ENCODE measurements at places on chromosomes 16 and 17.

- DNase-seq: no peak
Measured at GRCh38 chr16:63311313-63311712, 1275.1 kb upstream of the CDH8 start.

DNA sequence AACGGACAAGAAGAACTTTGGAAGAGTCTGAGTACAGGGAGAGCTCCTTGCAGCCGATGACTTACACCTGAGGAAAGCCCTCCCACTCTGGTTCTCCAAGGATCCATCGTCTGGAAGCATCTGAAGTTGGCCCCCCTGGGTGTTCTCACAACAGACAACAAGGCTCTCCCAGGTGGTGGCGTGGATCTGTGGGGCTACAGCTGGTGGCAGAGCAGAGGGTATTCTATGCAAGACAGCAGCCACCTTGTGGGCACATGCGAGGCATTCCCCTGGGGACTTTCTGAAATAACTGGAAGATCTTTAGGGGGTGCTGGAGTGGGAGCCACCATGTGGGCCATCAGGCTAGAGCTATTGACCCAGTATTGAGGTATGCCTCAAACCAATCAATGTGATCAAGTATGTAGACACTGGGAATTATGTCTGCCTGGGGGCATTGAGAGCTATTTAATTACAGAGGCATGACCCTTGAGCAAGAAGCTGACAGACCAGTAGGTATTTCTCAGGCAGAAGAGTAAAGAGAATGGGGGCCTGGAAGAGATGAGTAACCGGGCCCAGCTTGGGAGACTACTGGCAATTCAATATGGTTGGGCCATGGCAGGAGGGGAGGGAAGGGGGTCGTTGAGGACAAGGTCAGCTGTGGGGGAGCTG lies 6.9 kb upstream of the KRT19 start:
- no peak for DNase-seq

GRCh38 chr16:49014277-49015224 lies 267.1 kb downstream of the CBLN1 start:
- DNase-seq: no peak

DNA sequence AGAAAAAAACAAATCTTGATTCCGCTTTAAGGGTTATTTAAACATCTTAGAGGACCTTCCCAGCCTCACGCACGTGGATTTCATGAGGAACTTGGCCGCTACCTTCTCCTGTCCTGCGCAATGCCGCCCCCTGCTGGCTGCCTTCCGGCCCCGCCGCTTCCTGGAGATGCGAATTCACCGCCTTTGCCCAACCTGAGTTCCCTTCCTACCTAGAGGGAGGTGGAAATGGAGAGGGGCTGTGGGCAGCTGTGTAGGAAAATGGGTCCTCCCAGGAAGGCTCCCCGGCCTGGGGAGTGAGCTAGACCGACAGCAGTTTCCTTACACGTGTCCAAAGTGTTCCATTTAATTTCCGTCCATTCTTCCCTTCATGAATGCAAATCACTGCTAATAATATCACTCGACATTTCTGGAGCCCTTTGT lies 1.0 kb upstream of the ABCC12 start:
- DNase-seq: peak; percentile 34

GRCh38 chr17:4850246-4850645 lies 17.1 kb downstream of the MINK1 start:
- no peak for DNase-seq

DNA sequence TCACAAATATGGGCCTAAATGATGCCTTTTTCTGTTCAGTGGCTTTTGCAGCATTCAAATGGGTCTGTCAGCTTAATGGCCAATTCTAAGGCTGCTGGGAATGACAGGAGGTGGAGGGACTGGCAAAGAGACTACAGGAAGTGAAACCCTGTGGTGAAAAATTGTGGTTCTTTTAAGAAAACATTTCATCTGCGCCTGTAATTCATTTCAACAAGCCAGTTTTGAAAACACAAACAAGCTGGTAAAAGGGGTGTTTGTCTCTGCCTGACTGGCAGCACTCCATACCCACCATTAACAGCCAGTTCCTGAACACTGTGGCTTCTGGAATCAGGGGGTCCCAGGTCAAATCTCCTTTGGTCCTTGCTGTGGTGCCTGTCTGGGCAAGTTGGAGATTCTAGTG lies 3.6 kb upstream of the KDM8 start:
- DNase-seq: no peak

DNA sequence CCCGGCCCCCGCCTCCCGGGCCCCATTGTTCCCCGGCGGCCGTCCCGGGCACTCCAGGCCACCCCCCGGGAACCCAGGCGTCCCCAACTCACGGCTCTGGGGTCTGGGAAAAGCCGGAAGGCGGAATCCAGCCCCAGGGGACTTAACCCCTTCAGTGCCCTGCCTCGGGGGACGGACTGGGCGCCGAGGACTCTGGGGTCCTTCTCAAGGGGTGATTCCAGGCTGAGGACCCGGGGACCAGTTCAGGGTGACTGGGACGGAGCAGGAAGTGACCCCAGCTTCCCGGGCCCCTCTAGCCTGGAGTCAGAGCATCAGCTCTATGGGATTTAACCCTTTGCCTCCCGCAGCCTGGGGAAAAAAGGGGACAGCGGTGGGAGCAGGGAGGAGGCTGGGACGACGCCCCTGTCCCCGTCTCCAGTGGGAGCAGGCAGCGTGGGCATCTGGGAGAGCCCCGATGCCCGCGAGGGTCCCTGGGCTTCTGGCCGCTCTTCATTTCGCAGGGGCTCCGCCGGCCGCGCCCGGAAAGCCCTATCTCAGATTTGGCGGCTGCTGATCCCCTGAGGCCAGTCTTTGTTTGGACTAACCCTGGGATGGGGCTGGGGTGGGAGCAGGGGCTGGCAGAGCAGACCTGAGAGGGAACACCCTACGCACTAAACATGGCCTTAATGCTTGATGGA lies at the start of gene ZNF629:
ZNF629 (minus strand) TSS at position 270 of the 677 bp plus-strand sequence. CDS start 2,723 bp downstream, outside the sequence.
- no peak for DNase-seq

DNA sequence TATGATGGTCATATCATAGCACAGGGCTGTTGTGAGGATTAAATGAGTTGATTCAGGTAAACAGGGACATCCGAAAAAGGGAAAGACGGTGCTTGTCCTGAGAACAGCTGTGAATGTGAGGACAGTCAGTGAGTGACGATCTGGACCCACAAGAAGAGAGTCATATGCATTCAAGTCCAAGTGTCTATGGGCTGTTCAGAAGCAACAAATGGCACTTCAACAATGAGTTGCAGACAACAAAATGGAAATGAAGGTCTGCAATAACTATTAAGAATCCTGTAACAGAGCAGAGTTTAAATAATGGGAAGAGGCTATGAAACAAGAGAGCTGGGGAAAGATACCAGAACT lies 100.3 kb downstream of the ADCY9 start:
- DNase-seq: no peak

DNA sequence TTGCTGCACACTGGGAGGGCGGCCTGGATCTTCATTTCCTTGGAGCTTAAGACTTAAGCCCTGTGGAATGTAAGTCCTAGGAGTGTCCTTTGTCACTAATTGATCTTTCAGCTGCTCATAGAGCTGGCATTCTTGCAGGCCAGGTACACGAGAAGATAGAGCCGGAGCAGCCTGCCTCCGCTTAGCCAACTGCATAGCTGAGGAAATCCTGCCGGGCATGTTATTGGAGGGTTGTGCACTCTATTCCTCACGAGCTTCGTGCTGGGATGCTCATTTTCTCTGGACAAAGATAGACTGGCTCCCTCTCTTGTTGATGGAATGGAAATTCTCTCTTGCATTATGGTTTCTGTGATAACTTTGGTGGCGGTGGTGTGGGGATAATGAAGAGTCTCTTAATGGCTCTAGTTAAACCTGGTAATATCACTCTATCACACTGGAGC lies 76.9 kb downstream of the RPA1 start:
- no peak for DNase-seq
